Activated CD4-positive, alpha-beta T cell treated with anti-CD3 and anti-CD28 coated beads, Interleukin-2, amount 10 ng/mL, durations not matched to agents 7 days and 5 days (primary cell): ENCODE measurements at places on chromosomes 1 and 21. TPM values are rescaled to one million over a fixed set of nuclear protein-coding genes. Genes with fewer than 3 reads are reported as not detected.

Gene SERPINC1
- total RNA-seq, result 0.17 TPM

Gene PSMA5
- total RNA-seq, result 157 TPM

GRCh38 chr1:27374362-27375086, at the start of gene FCN3:
Gene FCN3, minus strand, starts transcription at chr1:27374824. Its CDS starts 6 bp downstream, at chr1:27374818.
- H3K27ac ChIP-seq, result peak within 1 kb of the TSS; percentile 11
- peaks cover 7% of the 10 kb centered on the region for H3K4me1 ChIP-seq
- H3K36me3 ChIP-seq, result no peaks in the 10 kb centered on the region
- no peak within 1 kb of the TSS for H3K4me3 ChIP-seq
- peaks cover 2% of the 10 kb centered on the region for H3K27me3 ChIP-seq

Gene FAM167B
- total RNA-seq, result 0.58 TPM

GRCh38 chr21:38349111-38349746, 92.4 kb downstream of the KCNJ15 start:
- H3K4me3 ChIP-seq, result no peak overlapping the region
- DNase-seq, result no peak
- H3K4me1 ChIP-seq, result peaks cover 9% of the 10 kb centered on the region
- H3K36me3 ChIP-seq, result no peaks in the 10 kb centered on the region
- H3K27me3 ChIP-seq, result no peaks in the 10 kb centered on the region
- no peak overlapping the region for H3K27ac ChIP-seq

GRCh38 chr21:17789069-17789468, 30.1 kb downstream of the C21orf91 start:
- H3K36me3 ChIP-seq, result peaks cover 73% of the 10 kb centered on the region
- peak overlapping the region; percentile 77 for H3K27ac ChIP-seq
- H3K4me3 ChIP-seq, result peak overlapping the region; percentile 64
- no peak for DNase-seq
- H3K4me1 ChIP-seq, result peaks cover 83% of the 10 kb centered on the region
- H3K27me3 ChIP-seq, result no peaks in the 10 kb centered on the region

- no peak overlapping the region for H3K27ac ChIP-seq
- H3K4me3 ChIP-seq, result no peak overlapping the region
- no peaks in the 10 kb centered on the region for H3K4me1 ChIP-seq
- DNase-seq, result no peak
- peaks cover 3% of the 10 kb centered on the region for H3K27me3 ChIP-seq
- H3K36me3 ChIP-seq, result no peaks in the 10 kb centered on the region
Observed at GRCh38 chr1:182217967-182218366, 156.5 kb upstream of the ZNF648 start.

DNA sequence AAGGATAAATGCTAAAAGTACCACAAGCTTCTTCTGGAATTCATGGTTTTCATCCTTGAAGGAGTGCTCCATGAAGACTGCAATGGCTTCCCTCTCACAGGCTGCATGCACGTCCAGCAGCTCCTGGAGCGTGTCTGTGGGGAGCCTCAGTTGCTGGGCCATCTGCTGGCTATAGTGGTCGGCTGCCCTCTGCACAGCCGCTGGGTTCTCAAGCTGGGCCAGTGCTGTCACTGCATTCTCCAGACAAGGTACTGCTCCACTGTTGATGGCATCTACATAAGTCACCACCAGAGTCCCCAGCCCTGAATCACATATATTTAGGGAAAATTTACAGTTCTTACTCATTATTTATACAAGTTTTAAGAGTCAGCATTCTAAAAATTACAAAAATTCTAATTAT, 8.7 kb downstream of the GBP4 start:
- no peak overlapping the region for H3K4me3 ChIP-seq
- H3K4me1 ChIP-seq, result peaks cover 50% of the 10 kb centered on the region
- peaks cover 92% of the 10 kb centered on the region for H3K36me3 ChIP-seq
- H3K27me3 ChIP-seq, result no peaks in the 10 kb centered on the region
